ENCODE measurements at places on chromosomes 13 and 19. TPM values are rescaled to one million over a fixed set of nuclear protein-coding genes. Genes with fewer than 3 reads are reported as not detected.

The ADAMTS10 gene
- total RNA-seq, result 13.8 TPM

The GRIK5 gene
- 0.05 TPM for total RNA-seq

The TBXA2R gene
- total RNA-seq, result 1.3 TPM

The SPINT2 gene
- 34.5 TPM for total RNA-seq

The UPK1A gene
- total RNA-seq, result not detected

The KLHL26 gene
- 9.1 TPM for total RNA-seq

The RNF17 gene
- total RNA-seq, result 0.09 TPM

The CPB2 gene
- not detected for total RNA-seq

The RNF225 gene
- not detected for total RNA-seq
